ENCODE measurements at places on chromosomes 12 and 14.

- DNase-seq, result no peak
Measured at GRCh38 chr12:107891967-107892366, 117.5 kb downstream of the ASCL4 start.

DNA sequence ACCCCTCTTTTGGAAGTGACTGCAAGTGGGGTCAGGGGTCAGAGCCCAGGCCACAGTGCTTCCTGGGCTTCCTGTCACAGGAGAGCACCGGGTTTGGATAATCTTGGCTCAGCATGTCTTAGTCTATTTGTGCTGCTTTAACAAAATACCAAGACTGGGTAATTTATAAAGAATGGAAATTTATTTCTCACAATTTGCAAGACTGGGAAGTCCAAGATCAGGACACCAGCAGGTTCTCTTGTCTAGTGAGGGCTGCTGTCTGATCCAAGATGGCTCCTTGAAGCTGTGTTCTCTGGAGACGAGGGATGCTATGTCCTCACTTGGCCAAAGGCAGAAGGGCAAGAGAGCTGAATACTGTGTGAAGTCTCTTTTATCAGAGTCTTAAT, 74.1 kb downstream of the RIN3 start:
- DNase-seq, result no peak

- no peak for DNase-seq
Measured at GRCh38 chr12:119528241-119528640, 65.3 kb upstream of the TMEM233 start.

DNA sequence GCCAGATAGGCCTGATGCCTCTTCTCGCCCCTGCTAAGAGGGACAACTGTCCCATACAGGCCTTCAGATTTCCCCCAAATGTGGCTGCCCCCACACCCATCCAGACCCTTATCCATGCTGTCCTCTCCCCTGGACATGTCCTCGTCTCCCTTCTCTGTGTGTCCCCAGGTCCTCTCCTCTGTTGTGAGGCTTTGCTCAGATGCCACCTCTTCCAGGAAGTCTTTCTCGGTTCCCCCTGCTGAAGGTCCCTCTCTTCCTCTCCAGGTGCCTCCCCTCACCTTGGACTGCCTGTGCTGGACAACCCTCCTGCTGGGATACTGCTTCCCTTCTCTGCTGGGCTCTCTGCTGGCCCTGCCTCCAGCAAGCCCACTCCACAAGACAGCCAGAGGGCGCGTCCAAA, 33.7 kb downstream of the BEGAIN start:
- no peak for DNase-seq

GRCh38 chr14:61347826-61348443, 26.6 kb downstream of the PRKCH start:
- DNase-seq, result no peak

GRCh38 chr12:70691018-70691672, 53.9 kb upstream of the PTPRB start:
- DNase-seq, result no peak

- DNase-seq, result no peak
Measured at GRCh38 chr12:68918960-68919359, 14.0 kb downstream of the CPM start.

- no peak for DNase-seq
Measured at GRCh38 chr12:130764475-130765185, 48.5 kb upstream of the RIMBP2 start.

Data from right forelimb (tissue), 1 donor.